ENCODE measurements at places on chromosomes 7 and 10.

DNA sequence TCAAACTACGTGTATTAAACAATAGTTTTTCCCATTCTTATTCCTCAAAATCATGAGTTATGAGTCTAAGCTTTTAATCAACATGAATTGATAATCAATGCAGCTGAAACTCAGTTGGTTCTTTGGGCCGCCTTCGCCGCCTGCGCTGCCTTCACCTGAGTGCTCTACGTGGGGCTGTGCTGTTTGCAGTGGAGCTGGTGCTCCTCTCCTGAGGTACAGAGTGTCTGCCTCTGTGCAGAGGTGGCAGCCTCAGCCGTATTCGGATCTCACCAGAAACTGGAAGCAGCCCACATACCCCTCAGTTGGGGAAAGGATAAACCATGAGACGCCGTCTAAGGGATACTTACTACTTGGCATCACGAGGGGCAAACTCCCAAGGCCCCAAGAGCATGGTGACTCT is 15.5 kb downstream of the NOM1 start:
- DNase-seq: no peak

- peak; percentile 20 for DNase-seq
These were observed 22.0 kb upstream of the GHRHR start for GRCh38 chr7:30941582-30942323.

- DNase-seq: peak; percentile 62
These were observed 45.3 kb upstream of the PIK3AP1 start for GRCh38 chr10:96765406-96766240.

- no peak for DNase-seq
These were observed 80.5 kb downstream of the RBM33 start for GRCh38 chr7:155725006-155725355.
